ENCODE measurements at places on chromosomes 1 and 21.

DNA sequence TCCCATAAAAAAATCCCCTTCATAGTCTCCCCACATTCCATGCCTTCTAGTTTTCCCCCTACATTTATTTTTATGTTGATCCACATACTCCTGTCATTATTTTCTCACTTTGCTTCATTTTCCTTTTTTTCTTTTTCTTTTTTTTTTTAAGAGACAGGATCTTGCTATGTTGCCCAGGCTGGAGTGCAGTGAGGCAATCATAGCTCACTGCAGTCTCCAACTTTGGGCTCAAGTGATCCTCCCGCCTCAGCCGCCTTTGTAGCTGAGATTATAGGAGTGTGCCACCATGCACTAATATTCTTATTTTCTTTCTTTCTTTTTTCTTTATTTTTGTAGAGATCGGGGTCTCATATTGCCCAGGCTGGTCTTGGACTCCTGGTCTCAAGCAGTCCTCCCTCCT, 7.8 kb downstream of the RNF2 start:
- ATAC-seq = no peak

- ATAC-seq = no peak
These were observed 20.3 kb downstream of the SLC37A1 start for GRCh38 chr21:42533963-42534355.

GRCh38 chr1:112673592-112674439, 643 bp upstream of the MOV10 start:
- ATAC-seq = peak; percentile 18

GRCh38 chr1:12587981-12588640, 29.9 kb downstream of the DHRS3 start:
- peak; percentile 60 for ATAC-seq

GRCh38 chr1:198959676-198960075, 320.8 kb downstream of the PTPRC start:
- ATAC-seq = no peak

DNA sequence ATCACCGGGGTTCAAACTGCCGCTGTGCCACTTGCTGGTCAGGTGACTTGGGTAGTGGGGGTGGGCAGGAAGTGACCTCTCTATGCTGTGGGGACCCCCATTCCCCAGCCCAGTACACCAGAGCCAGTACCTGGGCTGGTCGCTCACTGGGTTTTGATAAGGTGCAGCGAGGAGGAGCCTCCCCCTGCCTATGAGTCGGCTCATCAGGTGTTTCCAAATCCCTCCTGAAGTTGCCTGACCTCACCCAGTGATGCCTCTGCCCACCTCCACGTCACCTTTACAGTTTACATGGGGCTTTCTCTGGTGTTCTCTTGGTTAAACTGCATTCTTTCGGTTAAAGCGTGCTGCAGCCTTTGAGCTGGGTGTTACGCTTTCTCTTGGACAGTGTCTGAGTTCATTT, 58.2 kb downstream of the ARHGEF10L start:
- no peak for ATAC-seq

DNA sequence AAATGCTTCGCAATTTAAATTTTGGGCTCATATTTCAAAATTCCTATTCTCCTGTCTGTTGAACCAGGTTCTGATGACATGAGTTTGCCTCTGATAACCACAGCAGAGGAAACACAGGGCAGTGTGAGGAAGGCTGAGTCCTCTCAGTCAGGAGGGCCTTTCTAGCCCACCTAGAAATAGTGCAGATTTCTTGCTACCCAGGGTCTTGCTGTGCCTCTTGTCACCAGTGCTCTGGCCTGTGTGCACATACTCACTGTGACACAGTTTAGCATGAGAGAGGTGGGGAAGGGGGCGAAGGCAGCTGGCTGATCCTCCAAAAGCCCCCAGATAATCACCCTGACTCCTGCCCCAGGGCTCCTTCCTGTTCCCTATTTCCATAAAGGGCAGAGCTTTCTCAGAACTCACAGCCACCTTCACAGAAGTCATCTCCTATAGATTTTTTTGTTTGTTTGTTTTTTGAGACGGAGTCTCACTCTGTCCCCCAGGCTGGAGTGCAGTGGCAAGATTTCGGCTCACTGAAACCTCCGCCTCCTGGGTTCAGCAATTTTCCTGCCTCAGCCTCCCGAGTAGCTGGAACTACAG, 23.7 kb downstream of the ERRFI1 start:
- no peak for ATAC-seq

GRCh38 chr1:116019653-116020253, 43.4 kb downstream of the SLC22A15 start:
- ATAC-seq = no peak

- ATAC-seq = peak; percentile 68
These were observed 202.0 kb downstream of the NFIA start for GRCh38 chr1:61284248-61284854.

DNA sequence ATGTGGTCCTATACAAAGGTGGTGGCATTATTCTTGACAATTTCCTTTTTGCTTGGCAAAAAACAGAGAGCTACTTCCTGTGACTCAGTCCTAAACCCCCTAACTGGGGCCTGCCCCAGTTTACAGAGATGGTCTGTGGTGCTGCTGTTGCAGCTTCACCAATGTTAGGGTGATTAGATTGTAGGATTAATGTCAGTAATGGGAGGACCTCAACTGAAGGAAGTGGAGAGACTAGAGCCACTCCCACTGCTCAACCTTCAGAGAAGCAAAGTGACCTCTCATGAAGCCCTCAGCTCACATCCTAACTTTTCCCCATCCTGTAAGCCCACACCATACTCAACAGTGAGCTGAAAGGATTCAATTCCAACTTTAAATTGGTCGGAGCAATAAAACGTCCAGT, 3.6 kb downstream of the S100A6 start:
- ATAC-seq = peak; percentile 62

DNA sequence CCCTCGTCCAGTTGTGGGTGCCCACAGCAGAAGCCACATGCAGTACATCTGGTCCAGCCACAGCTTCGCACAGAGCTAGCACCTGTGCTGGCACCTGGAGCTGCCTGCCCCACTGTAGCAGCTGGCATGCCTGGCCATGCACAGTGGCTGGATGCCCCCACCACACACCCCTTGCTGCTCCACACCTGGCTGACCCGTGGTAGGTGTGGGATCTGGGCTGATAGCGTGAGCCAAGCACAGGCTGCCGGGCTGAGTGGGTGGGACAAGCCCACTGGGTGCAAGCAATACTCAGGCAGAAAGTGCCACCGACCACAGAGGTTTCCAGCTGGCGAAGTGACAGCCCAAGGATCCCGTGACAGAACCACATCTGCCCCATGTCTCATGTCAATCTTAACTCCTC, 30.6 kb upstream of the BACE2 start:
- no peak for ATAC-seq

- ATAC-seq = no peak
These were observed 262.0 kb downstream of the NUF2 start for GRCh38 chr1:163583661-163584181.

GRCh38 chr1:222187566-222188332, 360.2 kb downstream of the HHIPL2 start:
- no peak for ATAC-seq

DNA sequence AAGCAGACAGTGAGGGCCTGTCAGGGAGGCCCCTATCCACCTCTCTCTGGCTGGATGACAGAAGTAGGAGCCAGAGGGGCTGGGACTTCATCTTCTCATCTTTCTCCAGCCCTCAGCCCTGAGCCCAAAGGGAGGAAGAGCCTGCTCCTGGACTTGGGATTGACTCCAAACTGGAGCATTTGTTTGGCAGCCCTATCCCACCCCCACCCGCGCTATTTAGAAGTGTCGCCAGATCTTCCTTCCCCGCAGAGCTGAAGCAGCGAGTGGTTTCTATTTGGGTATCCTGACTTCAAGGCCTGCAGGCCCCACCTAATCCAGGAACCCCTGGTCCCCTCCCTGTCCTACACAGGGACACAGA, 9.6 kb downstream of the NES start:
- ATAC-seq = no peak

DNA sequence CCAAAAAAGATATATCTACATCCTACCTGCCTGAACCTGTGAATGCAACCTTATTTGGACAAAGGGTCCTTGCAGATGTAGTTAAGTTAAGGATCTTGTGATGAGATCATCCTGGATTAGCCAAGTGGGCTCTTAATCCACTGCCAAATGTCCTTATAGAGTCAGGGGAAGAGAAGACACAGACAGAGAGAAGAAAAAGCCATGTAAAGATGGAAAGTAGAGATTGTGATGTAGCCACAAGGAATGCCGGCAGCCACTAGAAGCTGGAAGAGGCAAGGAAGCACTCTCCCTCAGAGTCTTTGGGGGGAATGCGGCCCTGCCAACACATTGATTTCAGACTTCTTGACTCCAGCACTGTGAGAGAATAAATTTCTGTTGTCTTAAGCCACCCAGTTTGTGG, 16.2 kb downstream of the HSD11B1 start:
- no peak for ATAC-seq

GRCh38 chr1:194723067-194723466, 1536.7 kb upstream of the B3GALT2 start:
- no peak for ATAC-seq

GRCh38 chr1:98651116-98651632, 10.3 kb upstream of the SNX7 start:
- no peak for ATAC-seq

- ATAC-seq = no peak
These were observed 19.7 kb upstream of the CCDC27 start for GRCh38 chr1:3732434-3733093.

- ATAC-seq = no peak
These were observed 241.2 kb downstream of the SETD4 start for GRCh38 chr21:35819134-35819533.

DNA sequence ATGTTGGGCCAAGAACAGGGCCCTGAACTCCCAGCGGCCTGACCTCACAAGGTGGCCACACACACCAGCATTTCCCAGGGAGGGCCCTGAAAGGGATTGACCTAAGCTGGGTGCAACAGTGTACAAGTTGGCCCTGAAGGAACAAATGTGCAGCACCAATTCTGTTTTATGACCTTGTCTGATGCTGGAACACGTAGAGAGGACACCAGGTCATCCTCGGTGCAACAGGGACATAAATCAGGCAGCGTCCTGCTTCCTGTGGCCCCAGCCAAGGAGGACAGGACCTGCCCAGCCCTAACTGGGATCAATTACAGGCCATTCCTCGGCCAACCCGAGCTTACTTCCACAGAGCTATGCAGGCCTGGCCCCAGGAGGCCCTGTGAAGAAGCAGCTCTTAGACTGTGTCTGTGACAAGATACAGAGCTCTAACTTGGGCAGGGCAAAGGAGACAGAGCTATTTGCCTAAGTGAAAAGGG, 12.8 kb upstream of the PHC2 start:
- ATAC-seq = no peak

- no peak for ATAC-seq
These were observed 380.1 kb upstream of the SPAG17 start for GRCh38 chr1:118564961-118565703.
